ENCODE measurements at places on chromosomes 16 and 17.

- DNase-seq, result peak; percentile 63
Measured at GRCh38 chr16:11089504-11090124, 145.2 kb downstream of the CLEC16A start.

DNA sequence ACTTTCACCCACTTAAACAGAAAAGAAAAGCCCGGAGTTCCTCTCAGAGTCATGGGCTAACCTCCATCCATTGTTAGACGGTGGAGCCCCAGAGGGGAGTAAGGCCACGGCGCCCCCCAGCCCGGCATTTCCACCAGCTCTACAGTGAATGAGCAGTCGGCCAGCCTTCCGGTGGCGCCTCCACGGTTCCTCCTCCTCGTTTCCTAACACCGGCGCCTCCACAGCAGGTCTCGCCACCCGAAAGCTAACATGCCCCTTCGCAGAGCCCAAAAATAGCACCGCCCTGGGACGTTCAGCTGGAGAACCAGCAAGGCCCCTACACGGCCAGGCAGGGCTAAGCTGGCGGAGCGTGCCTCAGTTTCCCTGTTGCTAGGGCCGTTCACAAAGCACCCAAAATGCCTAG lies 858 bp downstream of the MMD start:
- peak; percentile 28 for DNase-seq

- no peak for DNase-seq
Measured at GRCh38 chr16:48395375-48395774, 10.2 kb upstream of the SIAH1 start.

DNA sequence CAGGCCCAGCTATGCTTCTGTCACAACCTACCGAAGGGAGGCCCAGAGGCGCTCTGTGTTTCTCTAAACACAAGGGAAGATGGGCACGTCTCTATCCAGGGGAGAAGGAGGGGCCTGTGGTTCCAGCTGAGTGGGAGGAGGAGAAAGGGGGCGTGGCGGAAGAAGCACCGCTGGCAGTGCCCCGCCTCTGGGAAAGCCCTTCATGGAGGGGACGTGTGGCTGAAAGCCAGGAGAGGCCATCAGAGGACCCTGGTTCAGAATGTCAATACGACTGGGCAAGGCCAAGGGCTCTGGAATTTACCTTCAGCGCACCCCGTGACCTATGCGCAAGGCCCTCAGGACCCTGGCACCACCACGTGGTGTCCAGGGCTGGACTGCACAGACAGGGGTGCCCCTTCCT lies 12.3 kb upstream of the SLC38A8 start:
- DNase-seq, result no peak

- peak; percentile 27 for DNase-seq
Measured at GRCh38 chr16:24610416-24610755, 71.0 kb downstream of the RBBP6 start.

GRCh38 chr16:27334838-27335237 lies 21.1 kb downstream of the IL4R start:
- peak; percentile 56 for DNase-seq

GRCh38 chr16:641326-642188 lies at the start of gene MCRIP2:
MCRIP2 (plus strand) TSS chr16:641828; CDS start chr16:641992, 164 bp downstream.
- DNase-seq, result peak; percentile 70

DNA sequence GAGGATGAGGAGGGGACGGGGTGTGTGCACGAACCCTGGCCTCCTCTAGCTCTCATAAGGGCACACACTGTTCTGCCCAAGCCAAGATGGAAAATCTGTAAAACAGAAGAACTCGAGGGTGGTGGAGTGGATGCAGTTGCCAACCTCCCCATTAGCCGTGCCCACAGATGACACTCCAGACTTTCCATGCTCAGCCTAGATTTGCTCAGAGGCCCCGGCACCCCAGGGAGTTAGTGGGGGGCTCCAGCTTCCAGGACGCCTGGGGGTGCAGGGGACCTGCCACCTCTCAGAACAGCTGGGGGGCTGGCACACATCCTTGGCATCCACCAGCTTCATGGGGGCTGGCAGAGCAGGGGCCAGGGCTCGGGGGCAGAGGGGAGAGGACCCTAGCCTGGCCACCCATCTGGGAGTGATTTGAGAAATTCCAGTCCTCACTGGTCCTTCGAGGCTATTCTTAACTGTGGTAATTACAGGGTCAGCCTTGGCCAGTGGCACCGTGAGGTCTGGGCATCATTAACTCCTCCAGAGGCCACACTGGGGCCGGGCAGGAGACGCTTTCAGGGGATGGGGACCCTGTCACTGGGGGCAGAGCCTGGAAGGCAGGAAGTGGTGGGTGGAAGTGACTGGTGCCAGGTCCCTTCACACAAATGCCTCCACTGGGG lies 14.3 kb downstream of the VASN start:
- DNase-seq, result no peak

GRCh38 chr16:67641779-67642708 lies 2.9 kb upstream of the CARMIL2 start:
- DNase-seq, result peak; percentile 26

DNA sequence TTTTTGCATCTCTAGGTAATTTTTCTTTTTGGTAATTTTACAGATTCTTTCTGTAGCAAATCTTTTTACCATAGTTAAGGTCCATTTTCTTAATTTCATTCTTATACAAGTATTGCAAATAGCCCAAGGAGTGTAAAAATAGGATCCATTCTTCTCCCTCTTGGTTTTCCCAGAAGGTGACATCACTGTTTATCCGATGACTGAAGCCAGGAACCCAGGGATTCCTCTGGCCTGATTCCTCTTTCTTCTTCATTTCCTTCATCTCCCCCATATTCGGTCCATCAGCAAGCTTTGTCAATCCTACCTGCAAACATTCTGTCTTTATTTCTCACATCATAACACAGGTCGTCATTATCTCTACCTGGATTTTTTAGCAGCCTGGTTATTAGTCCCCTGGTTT lies 5.3 kb downstream of the RBBP6 start:
- DNase-seq, result peak; percentile 46

- DNase-seq, result no peak
Measured at GRCh38 chr17:7577327-7578199, 1.9 kb upstream of the CD68 start.

GRCh38 chr16:53664724-53665345 lies 38.8 kb downstream of the RPGRIP1L start:
- peak; percentile 92 for DNase-seq

GRCh38 chr17:61656721-61657217 lies 65.8 kb upstream of the NACA2 start:
- no peak for DNase-seq

- no peak for DNase-seq
Measured at GRCh38 chr16:75616521-75617010, 6.5 kb downstream of the ADAT1 start.

DNA sequence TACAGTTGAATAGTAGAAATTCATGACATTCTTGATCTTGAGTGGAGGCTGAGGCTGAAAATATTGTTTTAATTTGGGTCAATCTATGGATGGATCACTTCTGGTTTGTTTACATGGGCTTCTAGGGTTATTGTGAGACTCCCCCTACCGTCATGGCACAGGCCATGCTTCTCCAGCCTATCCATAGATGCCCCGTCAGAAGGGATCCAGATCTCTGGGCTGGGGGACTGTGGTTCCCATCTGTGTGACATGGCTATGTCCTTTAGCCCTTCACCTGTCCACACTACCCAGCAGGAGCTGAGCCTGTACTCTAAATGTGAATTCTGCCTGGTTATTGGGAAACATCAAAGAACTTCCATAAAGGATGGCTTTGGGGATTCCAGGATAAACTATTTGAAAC lies 160.4 kb downstream of the ABCC12 start:
- no peak for DNase-seq

DNA sequence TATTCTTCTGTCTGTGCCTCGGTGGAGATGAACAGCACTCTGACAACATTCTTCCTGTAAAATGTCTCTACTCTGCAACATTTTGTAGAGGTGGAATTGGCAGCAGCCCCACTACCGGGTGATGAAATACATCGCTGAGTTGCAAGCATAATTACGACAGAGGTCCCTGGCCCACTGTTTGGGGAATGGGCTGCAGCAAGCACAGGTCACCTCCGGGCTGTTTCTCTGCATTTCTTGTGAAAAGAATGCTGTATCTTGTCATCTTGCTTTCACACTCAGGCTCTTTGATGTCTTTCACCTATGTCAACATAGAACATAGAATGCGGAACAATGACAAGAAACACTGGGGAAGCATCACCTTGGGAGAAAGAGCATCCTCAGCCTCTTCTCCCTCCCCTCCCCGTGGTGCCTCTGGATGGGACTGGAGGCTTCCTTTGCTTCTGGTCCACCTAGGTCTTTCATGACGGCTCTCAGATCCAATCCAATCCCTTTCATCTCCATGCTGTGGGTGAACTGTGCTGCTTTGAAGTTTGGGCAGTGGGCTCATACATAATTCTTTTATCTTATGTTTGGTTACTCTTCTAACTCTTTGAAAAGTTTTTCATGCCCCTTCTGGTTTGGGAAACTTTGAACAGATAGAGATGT lies 265.0 kb downstream of the PHKB start:
- DNase-seq, result peak; percentile 32

GRCh38 chr16:72561-73548 lies at the start of gene RHBDF1:
RHBDF1 (minus strand) TSS chr16:72631; CDS start chr16:65015, 7,616 bp downstream.
- DNase-seq, result peak; percentile 39

DNA sequence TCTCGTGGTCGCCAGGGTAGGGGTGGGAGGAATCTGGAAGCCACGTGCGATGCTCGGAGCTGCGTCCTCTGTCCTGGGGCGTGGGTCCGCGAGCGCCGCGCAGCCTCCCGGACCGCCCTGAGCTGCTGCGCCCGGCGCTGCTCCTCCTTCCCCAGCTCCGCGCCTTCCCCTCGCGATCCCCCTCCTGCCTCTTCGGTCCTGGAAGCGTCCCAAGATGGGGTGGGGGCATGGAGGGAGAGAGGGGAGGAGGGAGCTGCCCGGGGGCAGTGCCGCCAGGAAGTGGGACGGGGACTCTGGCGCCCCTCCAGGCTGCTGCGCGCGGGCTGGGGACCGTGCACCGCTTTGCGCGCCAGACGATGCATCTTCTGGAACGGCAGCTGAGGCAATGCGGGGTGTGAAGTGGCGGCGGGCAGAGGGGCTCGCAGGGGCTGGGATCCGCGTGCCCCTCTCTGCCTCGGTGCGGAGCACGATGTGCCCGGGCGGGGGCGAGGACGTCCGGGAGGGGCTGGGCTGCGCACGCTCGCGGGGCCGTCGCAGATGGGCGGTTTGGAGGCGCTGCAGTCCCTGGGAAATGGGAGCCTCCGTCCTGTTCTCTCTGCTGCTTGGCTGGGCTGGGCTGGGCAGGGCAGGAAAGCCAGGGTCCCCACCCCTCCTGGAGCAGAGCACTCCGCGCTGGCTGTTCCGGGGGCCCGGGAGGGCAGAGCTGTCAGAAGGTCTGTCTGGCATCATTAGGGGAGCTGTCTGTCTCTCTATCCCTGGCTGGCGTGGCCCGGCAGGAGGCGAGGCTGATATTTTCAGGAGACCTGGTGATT lies 388.0 kb downstream of the SEC14L1 start:
- no peak for DNase-seq

- DNase-seq, result no peak
Measured at GRCh38 chr17:17941015-17941414, 31.2 kb downstream of the TOM1L2 start.

- DNase-seq, result no peak
Measured at GRCh38 chr17:61878520-61878919, 15.2 kb upstream of the BRIP1 start.

DNA sequence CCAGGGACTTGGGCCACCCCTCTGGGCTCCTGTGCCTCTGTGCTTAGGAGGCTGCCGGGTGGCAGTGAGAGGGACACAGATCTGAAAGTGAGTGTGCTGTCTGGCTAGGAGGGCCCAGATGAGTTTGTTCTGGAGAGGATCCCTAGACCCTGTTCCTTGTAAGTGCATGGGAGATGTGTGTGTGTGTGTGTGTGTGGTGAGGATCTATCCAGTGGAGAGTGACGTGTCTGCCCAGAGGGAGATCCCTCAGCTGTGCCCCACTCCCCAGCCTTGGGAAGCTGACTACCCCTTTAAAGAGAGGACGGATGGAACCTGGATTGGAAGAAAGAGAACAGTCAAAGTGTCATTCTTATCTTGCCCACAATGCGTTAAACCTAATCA lies 25.5 kb upstream of the CDC42EP4 start:
- DNase-seq, result no peak

GRCh38 chr17:386141-386876 lies 33.7 kb upstream of the RPH3AL start:
- no peak for DNase-seq

DNA sequence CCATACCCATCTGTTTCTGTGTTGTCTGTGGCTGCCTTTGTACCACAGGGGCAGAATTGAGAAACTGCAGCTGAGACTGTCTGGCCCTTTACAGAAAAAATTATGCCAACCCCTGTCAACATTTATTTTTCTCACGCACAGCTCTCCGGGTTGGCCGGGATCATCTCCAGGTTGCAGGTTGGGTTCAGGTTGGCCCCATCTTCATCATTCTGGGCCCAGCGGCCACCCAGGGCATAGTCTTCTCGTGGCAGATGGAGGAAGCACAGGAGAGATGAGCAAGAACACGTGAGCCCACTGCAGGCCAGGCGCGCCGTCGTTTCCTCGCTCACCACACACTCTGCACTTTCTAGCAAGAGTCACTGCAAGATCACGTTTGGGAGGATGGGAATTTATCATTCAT lies 66.1 kb upstream of the SEC14L1 start:
- no peak for DNase-seq

GRCh38 chr17:64230791-64231408 lies 32.2 kb downstream of the TEX2 start:
- peak; percentile 97 for DNase-seq

DNA sequence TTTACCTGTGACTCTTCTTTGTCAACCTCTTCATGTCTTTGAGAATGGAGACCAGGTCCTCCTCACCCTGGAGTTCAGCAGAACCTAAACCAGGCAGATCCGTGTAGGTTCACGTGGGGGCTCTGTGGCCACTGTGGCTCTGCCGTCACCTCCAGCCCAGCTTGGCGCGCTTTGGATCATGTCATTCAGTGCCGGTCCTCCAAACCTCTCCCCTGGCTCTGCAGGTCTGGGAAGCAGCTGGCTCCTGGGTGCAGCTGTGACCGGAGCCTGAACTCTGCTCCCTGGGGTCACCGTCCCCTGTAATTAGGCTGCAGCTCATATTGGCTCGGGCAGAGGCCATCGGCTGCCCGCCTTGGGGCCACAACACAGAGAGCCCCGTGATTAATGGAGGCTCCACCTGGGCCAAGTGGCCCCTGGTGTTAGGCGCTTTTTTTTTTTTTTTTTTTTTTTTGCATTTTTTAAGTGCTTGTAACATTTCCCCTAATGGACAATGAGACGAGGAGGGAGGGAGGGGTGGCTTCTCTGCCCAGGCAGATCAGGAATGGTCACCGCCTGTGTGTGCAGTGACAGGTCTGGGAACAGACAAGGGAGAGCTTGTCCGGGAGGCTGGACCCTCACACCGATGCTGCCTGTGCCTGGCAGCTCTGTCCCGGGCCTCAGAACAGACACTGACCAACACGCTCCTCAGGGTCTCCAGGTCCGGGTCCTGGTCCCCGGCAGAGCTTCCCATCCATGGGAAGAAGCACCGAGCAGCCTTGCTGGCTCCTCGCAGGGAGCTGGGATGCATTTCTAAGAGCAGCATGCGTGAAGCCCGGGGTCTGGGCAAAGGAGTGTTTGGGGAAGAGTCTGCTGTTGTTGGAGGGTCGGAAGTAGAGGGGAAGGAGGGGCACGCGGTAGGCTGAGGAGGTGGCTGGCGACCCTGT lies 247.9 kb downstream of the SEC14L1 start:
- DNase-seq, result no peak
